Stimulated activated CD8-positive, alpha-beta memory T cell treated with anti-CD3 and anti-CD28 coated beads, Interleukin-15, amount 100 ng/mL, for 1 hour (primary cell): ENCODE measurements at places on chromosomes 2 and 18.

- no peak for DNase-seq
Measured at GRCh38 chr18:331221-331821, 63.5 kb upstream of the THOC1 start.

- no peak for DNase-seq
Measured at GRCh38 chr2:2562867-2563266, 231.8 kb upstream of the MYT1L start.

- DNase-seq, result no peak
Measured at GRCh38 chr2:238290091-238290509, 1.7 kb upstream of the PER2 start.

DNA sequence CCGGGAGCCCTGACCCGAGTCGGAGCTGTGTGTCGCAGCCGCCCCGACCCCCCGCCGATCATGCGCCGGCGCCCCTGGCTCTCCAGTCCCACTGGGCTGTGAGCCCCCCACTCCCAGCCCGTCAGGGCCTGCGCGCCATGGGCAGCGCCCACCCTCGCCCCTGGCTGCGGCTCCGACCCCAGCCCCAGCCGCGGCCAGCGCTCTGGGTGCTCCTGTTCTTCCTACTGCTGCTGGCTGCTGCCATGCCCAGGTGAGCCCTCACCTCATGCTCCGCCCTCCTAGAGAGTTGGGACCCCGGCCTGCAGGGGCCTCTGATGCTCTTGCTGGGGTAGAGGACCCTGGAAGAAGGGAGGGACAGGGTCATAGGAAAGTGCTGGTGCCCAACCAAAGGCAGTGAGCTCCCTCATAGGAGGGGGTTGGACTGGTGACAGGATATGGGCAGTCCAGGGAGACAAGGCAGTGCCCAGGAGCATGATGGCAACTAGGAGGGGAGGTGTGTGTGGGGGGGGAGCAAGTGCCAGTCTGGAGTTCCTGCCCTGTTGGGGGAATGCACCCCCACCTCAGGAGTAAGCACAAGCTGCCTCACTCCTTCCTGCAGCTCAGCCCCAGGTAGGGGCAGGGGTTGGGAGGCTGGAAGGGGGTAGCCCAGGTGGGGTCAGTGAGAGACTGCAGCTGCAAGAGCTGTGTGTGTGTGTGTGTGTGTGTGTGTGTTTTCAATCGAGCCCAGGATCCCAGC is 375 bp downstream of the WNT10A start:
- no peak for DNase-seq

DNA sequence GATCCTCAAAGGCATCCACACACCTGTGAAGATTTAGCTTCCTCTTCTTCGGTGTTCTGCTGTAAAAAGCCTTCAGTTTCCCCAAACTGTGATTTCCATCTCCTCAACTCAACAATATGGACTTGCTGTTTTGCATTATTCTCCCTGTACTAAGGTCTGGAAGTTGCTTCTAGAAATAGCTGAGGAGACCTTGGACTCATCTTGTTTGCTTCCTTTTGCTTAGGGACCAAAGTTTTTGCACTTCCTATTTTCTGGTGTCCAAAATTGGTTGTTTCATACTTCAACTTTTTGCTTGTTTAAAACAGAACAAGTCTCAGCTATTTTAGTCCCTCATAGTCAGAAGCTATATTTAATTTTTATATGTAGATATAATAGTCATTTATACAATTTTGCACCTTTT is 201.9 kb upstream of the COPS8 start:
- no peak for DNase-seq

DNA sequence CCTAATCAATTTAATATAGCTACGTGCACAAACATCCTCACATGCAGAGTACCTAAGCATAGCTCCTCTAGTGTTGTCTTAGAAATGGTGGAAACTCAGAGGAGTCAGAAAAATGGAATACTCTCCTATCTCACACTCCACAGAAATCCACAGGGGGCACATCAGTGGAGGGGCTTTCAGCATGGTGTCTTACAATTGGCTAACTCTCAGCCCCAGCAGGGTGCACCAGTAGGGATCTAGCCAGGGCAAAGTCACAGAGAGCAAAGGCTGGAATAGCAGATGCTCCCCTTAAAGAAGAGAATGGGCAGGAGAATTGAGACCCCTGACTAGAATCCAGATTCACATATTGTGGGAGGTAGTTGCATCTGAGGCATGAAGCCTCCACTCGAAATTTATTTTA is 135.7 kb downstream of the MAIP1 start:
- no peak for DNase-seq

GRCh38 chr2:98769784-98770183 is 38.9 kb upstream of the MGAT4A start:
- no peak for DNase-seq

- no peak for DNase-seq
Measured at GRCh38 chr2:201407265-201407664, 44.0 kb downstream of the TRAK2 start.

GRCh38 chr2:222797261-222797660 is 63.6 kb upstream of the ACSL3 start:
- DNase-seq, result no peak

DNA sequence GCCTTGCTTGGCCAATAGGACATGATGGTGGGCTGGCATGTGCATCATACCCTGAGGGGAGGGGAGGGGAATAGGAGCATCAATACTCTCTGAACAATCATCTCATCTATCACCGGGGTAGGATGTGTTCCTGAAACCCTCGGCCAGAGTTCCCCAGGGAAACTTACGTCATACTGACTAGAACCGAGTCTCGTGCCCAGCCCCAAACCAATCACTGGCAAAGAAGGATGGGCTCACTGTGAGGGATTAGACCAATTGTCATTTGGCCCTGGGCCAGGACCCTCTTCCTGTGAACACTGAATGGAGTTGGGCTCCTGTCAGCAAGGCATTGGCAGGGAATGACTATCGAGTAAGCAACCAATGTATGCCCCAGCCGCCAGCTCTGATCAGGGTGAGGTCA is 261.5 kb downstream of the MYCN start:
- DNase-seq, result no peak

GRCh38 chr2:26196683-26197418 is 24.0 kb downstream of the GAREM2 start:
- no peak for DNase-seq

GRCh38 chr2:58435246-58435645 is 194.1 kb upstream of the FANCL start:
- no peak for DNase-seq

- DNase-seq, result no peak
Measured at GRCh38 chr2:28981016-28981441, at the start of gene TOGARAM2. TOGARAM2 (plus strand) TSS chr2:28981298; CDS start chr2:28994835, 13,537 bp downstream.

DNA sequence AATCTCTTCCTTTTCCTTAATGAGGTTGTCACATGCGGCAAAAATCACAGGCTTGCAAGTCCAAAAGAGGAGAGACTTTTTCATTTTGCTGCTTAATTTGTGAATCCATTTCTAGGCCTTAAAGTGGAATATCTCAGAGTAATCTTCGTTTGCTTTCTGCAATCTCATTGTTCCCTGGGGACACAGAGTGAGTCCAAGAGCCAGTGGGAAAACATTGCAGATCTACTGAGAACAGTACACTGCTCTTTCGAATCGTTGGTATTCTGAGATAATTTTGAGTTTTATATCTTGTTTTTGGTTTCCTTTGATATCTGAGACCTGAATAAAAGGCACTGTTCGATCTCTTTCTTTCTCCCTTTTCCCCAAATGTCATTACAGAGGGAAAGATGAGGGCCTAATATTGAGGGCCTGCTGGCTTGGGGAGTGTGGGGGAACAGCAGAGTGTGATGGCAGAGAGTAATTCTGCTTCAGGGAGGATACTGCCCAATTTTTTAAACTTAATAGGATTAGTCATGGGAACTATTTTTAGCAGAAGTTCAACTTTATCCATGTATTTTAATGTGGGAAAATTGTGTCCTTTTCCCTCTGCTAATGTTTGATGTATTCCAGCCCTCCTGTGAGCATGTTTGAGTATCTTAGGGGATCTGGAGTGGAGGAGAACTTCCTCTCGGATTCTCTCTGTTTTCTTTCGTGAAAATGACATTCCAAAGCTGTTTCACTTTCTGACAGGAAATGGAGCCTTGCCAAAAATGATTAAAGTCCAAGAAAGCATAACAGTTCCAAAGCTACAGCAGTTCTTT is 418.2 kb upstream of the ZEB2 start:
- no peak for DNase-seq

- DNase-seq, result no peak
Measured at GRCh38 chr18:79118797-79119196, 49.6 kb downstream of the ATP9B start.

- DNase-seq, result no peak
Measured at GRCh38 chr2:26786207-26787028, 562 bp downstream of the CENPA start.

DNA sequence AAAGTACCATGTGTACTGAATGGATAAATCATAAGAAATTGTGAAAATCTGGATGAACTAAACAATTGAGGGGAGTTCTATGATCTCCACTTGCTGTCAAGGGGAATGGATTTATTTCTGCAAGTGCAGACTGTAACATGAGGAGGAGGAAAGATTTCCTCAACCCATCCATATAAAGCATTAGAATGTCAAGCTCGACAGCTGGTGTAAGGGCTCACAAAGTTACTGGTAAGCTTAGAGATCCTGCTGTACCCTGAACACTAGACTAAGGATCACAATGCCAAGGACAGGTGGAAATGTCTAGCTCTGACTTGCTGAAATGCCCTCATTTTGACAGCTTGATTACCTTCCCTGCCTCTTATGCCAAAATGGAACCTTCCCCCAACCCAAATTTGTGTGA is 125.3 kb downstream of the TCF4 start:
- DNase-seq, result no peak

DNA sequence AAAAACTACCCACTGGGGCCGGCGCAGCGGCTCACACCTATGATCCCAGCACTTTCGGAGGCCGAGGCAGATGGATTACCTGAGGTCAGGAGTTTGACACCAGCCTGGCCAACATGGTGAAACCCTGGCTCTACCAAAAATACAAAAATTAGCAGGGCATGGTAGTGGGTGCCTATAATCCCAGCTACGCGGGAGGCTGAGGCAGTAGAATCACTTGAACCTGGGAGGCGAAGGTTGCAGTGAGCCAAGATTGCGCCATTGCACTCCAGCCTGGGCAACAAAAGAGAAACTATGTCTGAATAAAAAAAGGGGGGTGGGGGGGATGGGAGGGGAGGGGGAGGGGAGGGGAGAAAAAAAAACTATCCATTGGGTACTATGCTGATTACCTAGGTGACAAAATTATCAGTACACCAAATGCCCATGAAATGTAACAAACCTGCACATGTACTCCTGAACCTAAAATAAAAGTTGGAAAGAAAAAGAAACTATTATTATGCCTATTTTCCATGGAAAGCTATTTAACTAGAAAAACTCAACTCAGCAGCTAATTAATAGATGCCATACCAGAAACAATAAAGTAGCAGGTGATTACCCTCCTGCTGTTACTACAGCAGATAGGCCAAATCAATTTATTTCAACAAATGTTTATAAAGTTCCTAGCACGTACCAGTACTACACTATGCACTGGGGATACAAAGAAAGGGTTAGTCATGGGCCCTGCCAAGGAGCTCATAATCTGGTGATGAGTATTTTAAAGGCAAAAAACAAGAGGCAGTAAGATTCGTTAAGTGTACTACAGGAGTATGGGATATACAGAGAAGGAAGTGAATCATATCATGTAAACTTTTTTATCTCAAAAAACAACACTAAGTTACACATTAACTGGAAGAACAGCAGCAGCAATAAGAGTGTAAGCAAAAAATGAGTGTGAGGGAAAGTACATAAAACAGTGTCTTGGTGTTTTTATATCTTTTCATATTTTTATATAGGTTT is 112.8 kb upstream of the SLC39A10 start:
- no peak for DNase-seq

DNA sequence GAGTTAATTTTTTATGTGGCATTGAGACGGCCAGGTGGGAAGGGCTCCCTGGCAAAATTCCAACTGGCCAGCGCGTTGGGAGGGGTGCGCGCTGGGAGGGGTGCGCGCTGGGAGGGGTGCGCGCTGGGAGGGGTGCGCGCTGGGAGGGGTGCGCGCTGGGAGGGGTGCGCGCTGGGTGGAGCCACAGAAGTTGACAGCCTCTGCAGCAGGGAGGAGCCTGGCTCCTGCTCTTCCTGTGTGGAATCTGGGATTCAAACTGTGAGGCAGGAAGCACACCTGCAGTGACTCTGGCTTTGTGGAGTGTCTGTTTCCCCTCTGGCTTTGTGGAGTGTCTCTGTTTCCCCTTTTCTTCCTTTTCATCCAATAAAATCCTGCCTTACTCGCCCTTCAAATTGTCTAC is 147.9 kb upstream of the CBLN2 start:
- no peak for DNase-seq

- no peak for DNase-seq
Measured at GRCh38 chr2:41137031-41137430, 685.1 kb upstream of the SLC8A1 start.

GRCh38 chr2:118634876-118635275 is 212.6 kb downstream of the EN1 start:
- no peak for DNase-seq

GRCh38 chr2:36473230-36473629 is 117.7 kb downstream of the CRIM1 start:
- DNase-seq, result no peak

GRCh38 chr2:117603567-117603966 is 210.9 kb upstream of the DDX18 start:
- no peak for DNase-seq

DNA sequence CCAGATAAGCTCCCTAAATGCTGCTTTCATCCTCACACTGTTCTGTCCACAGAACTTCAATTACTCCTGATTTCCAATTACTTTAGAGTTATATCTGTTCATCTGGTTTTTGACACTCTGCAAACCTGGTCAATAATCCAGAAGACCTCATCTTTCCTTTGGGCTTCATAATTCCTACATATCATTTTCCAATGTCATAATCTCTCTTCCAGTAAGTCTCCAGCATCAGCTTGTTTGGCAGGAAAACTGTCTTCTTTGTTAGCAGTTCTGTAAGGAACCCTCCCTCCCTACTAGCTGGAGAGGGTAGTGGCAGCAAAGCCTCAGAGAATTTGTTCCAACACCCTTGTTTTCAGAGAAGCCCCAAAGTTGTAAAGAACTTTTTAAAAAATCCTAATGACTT is 11.9 kb upstream of the SLC14A1 start:
- DNase-seq, result no peak
